ENCODE measurements at places on chromosomes 5 and 9.

DNA sequence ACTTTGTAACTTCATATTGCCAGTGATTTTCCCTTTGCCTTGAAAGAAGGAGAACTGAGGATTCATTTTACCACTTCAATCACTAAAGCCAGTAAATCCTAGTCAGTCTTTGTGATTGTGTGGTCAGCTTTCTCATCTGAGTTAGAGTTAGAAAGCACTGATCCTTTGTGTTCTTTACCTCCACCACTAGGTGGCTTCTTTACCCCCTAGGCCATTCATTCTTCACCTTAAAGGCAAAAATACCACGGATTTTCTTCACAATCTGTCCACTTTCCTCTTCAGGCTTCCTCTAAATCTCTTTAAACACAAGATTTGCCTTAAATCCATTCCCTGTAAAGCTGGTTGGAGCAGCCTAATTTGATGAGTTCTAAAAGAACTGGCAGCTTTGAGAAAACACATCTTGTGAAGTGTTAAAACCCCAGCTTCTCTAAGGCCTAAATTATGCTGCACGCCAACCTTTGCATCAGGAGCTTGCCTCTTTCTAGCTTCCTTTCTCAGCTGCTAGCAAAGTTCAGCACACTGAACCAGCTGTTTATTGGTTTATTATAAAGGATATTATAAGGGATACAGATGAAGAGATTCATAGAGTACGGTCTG is 20.4 kb downstream of the BDP1 start:
- peak; percentile 62 for DNase-seq

- no peak for DNase-seq
Observed at GRCh38 chr9:35552376-35552775, 52.7 kb upstream of the TESK1 start.

DNA sequence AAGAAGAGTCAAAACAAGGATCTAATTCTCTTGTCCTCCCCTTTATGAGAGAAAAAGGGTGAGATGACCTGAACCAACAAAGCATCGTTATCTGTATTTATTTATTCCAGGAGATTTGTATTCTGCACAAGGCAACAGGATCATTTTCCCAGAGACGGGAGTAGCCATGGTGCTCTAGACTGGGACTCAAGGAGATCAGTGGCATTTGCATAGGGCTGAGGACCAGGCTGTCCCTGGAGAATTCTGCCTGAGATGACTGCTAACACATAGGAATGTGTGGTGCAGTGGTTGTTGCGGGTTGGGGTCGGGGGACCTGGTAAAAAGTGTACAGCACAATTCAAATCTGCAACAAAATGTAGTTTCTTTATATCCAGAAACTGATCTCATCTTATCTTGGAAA is 22.3 kb upstream of the ZNF474 start:
- no peak for DNase-seq

- DNase-seq, result peak; percentile 80
Observed at GRCh38 chr5:77143998-77144836, 57.1 kb upstream of the ZBED3 start.

Measured in Kasumi-1 (cell line).